Activated T-helper 2 cell treated with anti-CD3 and anti-CD28 coated beads, Interferon-gamma antibody, Interleukin-2, Interleukin-4, amounts not matched to agents 10 μg/mL and 5 μg/mL and 100 μg/mL, durations not matched to agents 14 hours and 24 hours and 36 hours (primary cell): ENCODE measurements at places on chromosomes 6 and 20. TPM values are rescaled to one million over a fixed set of nuclear protein-coding genes. Genes with fewer than 3 reads are reported as not detected.

The TFAP2B gene
- not detected in 2 replicates for total RNA-seq

The SOX18 gene
- total RNA-seq, result 1.0 and 1.1 TPM in 2 replicates

The SYS1 gene
- total RNA-seq, result 16.8 and 20.1 TPM in 2 replicates

The FAM209B gene
- 0.97 and 1.8 TPM in 2 replicates for total RNA-seq

The PAK5 gene
- not detected in 2 replicates for total RNA-seq

The CCN5 gene
- total RNA-seq, result not detected in 2 replicates

- DNase-seq, result no peak
Observed at GRCh38 chr20:59441860-59442810, 141.7 kb downstream of the EDN3 start.

GRCh38 chr20:47357296-47358038 is 968 bp upstream of the ZMYND8 start:
- peak; percentile 62 for DNase-seq

DNA sequence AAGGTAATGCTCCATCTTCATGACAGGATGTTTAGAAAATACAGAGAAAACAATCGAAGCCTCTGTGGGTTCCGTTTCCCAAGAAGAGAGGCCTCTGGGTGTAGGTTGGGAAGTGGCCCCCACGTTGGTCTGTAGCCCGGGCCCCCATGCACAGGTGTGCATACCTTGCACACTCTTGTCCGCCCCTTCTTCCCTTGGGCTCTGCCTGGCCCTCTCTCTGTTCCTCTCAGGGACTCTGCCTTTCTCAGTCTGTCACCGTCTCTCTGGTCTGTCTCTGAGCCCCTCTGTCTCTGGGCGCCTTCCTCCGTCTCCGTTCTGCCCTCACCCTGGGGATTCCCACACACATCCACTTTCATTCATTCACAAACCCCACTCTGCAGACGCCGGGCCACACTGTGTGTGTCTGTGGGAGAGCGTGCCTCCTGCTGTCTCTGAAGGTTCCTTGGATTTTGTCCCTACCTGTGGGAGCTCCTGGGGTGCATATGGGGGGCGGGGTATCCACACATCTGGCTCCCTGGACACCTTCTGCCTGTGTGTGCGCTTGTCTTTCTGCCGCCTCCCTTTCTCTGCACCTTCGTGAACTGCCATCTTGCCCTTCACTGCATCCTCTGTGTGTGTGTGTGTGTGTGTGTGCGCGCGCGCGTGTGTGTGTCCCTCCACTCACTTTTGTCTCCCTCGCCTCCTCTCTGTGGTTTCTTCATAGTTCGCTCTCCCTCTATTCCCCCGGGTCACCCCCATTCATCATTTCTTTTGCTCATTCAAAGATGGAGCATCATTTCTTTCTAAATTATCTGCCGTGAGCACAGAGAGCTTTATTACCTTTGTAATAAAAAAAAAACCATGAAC is 75.3 kb downstream of the SRC start:
- DNase-seq, result no peak

DNA sequence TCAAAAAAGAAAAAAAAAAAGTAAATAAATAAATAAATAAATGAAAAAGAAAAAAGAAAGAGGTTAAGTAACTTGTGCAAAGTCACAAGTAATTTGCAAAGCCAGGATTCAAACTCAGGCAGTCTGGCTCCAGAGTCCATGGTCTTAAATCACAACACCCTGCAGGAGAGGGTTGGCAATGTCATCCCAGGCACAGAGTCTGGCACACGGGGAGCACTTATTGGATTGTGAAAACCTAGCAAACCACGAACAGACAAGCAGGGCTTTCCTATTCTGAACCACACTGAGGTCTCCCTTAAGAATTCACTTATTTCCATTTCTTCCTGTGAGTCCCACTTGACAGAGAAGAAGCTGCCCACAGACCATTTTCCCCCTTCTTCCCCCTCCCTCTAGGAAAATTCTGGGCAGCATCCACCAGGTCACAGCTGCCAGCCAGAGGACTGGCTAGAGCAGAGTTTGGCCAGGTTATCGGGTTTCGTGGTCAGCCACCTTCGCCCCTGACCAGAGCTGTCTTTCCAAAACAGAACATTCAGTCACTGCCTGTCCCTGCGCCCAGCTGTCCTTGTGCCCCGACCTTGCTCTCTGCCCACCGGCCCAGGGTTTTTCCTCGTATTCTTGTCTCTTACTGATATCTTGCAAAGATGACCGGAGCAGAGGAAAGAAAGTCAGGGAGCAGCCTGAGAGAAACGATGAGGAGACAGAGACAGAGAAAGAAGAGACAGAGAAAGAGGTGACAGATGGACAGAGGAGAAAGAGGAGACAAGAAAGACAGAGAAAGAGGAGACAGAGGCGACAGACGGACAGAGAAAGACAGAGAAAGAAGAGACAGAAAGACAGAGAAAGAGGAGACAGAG is 106.4 kb upstream of the PTPN1 start:
- no peak for DNase-seq

DNA sequence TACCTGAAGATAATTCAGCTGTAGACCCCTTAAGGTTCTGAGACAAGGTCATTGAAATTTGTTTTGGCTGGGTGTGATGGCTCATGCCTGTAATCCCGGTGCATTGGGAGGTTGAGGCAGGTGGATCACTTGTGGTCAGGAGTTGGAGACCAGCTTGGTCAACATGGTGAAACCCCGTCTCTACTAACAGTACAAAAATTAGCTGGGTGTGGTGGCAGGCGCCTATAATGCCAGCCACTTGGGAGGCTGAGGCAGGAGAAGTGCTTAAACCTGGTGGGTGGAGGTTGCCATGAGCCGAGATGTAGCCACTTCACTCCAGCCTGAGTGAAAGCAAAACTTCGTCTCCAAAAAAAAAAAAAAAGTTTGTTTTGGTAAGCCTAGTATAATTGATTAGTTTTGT is 11.0 kb downstream of the SRSF3 start:
- no peak for DNase-seq

DNA sequence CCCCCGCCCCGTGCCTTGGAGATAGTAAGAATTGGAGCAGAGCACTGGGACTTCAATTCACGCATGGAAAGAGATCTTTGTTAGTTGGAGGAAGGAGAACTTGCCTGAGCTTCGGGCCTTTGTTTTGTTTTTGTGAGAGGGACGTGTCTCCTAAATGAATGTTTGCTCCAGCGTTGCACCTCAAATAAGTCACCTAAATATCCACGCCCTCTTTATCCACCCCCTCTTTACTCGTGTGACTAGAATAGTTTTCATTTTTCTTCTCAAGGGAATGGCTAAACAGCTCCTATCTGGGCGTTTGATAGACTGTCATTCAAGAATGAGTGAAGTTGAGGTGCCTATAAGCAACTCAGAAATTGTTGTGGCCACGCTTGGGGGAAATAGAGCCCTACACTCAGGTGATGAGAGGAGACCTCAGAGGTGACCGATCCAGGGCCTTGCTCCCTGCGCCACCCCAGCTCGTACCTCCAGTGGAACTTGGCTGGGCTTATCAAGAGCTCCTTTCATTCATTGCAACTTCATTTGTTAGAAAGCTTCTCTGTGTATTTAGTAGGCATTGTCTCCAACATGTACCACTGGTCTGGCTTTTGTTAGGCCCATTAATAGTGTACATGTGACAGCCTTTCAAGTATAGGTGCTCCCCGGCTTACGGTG is 861 bp downstream of the PCMTD2 start:
- DNase-seq, result no peak

- DNase-seq, result peak; percentile 49
Observed at GRCh38 chr20:62136283-62137091, 6.7 kb downstream of the PSMA7 start.

DNA sequence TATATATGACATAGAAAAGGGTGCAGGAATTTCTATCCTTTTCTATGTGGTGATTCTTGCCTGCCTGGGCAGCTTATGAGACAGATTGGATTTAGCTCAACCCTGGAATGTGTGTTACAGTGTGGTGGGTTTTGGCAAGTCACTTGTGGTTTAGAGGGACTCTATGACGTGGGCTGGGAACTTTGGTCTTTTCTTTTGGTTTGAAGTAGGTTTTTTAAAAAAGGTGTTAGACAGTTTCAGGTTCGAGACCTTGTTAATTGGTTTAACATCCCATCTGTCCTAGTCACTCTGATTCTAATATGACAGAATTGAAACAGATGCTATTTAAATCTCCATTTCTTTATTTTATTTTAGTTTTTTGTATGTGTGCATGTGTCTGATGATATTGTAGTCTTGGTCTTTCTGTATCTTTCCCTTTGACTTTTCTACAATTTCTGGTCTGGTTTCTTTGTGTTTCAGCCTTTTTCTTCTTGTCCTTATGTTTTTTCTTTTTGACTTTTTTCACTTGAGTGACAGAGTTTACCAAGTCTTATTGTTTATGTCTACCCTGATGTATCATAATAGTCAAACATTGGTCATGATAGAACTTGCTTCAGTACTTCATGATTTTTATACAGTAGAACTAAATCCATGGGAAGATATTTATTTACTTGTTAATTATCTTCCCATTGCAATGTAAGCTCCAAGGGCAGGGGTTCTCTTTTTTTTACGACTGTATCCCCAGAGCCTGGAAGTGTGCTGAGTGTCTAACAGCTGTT is 174.3 kb downstream of the CDKAL1 start:
- no peak for DNase-seq

DNA sequence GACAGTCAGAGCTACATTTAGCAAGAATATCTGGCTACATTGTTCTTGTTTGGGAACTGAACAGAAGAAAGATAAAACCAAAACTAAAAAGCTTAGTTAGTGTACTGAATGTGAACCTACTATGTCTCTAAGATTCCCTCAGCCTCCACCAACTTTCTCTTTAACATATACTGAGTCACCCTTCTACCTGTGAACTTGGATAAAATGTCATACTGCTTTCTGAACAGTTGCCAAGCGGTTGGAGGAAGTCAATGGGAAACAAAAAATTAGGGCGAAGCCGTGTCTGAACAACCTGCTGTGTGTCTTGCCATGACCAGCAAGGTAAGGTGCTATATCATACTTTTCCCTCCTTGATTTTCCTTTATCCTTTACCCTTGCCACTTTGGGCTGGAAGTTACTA is 243.5 kb downstream of the BTBD9 start:
- no peak for DNase-seq

DNA sequence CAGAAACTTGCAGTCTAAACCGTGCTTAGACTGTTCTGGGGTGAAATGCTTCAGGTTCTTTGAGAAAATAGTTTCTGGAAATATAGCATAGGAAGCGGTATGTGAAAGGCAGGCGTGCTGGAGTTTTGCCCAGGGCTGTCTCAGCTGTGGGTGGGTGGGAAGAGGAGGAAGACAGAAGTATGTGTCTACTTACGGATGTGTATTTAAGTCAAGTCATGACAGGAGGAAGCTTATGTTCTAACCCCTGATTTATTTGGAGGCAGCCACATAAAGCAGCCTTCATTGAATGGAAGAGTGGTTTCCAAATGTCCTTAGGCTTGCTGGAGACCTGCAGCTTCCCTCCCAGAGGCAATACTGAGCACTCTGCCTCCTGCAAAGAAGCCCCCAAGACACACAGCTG is 345.8 kb upstream of the PRND start:
- DNase-seq, result no peak

DNA sequence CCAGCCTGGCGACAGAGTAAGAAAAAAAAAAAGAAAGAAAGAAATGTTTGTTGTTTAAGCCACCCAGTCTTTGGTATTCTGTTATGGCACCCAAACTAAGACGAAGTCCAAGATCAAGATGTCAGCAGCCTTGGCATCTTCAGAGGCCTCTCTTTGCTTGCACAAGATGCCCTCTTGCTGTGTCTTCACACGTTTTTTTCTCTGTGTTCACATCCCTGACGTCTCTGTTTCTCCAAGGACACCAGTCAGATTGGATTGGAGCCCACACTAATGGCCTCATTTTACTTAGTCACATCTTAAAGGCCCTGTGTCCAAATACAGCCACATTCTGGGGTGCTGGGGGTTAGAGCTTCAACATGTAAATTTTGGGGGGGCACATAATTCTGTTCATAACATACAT is 380.9 kb downstream of the GJA1 start:
- no peak for DNase-seq

DNA sequence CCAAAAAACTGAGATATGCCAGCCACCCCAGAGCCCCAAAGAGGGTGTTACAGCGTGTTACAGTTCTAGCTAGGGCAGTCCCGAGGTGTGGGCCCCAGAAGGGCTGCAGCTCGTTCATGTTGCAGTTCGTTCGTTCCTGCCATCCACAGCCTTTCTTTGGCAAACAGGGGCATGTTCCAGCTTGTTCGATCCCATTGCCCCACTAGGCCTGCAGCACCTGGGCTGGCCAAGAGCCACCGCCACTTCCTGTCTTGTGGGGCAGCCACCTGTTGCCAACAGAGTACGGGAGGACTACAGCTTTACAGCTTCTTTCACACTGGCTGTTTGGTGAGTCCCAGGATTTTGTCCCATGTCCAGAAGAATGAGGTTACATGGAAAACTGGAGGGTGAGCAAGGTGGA is 198.1 kb downstream of the MMUT start:
- no peak for DNase-seq

DNA sequence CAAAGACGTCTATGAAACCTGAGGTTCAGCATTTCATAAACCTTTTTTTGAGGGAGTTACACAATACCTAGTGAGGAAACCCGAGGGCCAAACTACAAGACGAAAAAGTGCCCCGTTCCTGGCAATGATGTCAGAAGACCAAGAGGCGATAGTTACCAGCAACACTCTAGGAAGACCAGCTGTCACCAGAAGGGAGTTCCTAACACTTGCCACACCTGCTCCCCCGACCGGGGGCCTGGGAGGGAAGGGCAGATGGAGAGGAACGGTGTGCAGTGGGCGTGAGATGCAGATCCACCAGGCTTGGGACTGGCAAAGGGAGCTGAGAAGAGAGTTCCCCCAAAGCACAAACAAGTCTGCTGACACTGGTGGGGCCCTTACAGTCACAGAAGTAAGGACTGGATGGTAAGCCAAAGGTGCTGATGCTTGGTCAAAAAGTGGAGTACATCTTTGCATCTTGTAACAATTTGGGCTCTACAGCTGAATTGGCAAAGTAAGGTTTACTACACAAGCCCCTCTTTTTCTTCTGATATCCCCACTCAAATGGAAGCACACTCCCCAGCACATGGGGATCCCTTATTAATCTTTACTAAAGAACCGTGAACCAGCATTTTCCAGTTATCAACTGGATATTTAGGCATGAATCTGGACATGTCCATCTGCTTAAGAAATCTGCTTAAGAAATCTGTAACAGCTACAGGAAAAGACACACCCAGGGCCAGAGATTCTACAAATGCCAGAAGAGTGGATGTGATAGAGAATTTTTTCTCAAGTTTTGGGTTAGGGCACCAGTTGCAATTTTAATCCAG is 38.5 kb downstream of the PANK2 start:
- DNase-seq, result no peak

GRCh38 chr6:90368601-90369000 is 72.0 kb upstream of the BACH2 start:
- DNase-seq, result no peak

- no peak for DNase-seq
Observed at GRCh38 chr20:54456961-54457360, 18.4 kb upstream of the DOK5 start.

- no peak for DNase-seq
Observed at GRCh38 chr6:2237001-2237400, 8.4 kb downstream of the GMDS start.
